ENCODE measurements at places on chromosomes 3 and 15.

DNA sequence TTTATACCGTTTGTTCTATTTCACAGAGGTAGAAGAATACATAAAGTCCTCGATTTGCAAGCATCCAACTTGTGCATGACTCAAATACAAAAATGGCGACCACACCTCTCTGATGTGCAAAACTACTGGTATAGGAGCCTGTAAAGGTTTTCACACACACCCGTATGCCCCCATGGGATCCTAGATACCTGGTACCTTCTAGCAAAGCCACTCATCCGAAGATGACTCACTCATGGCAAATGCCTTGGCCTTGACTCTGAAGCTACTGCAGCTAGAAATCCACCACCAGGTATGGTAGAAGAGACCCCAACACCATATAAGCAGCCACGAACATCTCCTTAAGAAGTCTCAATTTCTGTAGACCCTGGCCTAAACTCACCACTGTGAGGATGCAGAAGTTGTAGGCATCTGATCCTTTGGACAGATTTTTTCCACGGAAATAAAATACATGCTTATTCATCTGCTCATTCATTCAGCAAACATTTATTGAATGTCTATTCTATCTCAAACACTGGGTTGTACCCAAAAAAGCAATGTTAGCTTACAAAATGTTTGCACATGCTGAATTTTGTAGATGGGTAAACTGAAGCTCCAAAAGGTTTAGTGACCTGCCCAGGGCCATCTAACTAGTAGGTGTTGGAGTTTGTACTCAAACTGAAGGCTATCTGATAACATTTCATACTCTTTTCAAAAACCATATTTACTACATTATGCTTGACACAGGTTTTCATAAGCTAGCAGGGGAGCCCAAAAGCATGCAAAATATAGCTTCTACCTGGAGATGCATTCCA, 158.8 kb downstream of the RORA start:
- DNase-seq, result no peak

DNA sequence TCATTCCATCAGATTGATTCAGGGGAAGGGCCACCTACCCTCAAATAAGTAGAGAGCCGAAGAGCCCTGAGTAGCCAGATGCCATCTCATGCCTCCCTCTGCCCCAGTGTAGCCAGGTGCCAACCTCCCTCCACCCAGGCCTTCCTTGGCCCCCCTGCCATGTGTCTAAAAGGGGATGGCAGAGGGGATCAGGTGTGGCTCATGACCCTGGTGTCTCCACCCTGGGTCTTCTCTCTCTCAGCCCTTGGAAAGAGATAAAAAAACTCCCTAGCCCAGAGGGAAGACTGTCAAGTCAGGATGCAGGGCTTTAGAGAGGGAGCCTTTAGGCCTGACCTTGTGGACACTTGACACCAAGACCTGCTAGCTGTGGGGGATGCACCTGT, 5.2 kb downstream of the GRM2 start:
- no peak for DNase-seq

- no peak for DNase-seq
These were observed 370.1 kb upstream of the ONECUT1 start for GRCh38 chr15:53160092-53160704.

DNA sequence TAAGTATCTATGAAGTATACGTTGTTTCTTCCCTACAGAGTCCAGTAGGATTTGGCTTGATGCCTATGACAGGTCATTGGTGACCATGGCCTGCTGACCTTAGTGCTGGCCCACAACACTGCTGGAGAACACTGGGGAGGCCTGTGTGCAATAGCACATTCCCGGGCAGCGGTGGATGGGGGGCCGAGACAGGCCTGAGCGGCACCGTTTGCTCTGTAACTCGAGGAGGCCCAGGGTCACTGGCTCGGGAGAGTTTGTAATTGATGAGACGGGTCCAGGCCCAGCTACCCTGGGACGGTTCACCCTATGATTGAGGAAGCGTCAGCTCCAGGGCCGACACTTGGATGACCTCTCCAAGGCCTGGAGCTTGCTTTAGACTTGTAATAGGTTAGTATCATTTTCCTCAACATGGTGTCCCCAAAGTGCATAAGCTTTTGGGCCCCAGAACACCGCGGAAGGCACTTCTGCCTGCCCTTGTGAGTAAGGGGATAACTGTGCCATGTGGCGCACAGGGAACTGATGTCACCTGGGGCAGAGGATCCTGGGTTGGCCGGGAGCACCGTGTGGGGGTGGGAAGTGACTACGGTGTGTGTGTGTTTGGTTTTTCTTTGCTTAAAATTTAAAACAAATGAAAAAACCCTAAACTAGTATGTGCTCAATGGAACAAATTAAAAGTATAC, 12.0 kb downstream of the TRPM1 start:
- no peak for DNase-seq

DNA sequence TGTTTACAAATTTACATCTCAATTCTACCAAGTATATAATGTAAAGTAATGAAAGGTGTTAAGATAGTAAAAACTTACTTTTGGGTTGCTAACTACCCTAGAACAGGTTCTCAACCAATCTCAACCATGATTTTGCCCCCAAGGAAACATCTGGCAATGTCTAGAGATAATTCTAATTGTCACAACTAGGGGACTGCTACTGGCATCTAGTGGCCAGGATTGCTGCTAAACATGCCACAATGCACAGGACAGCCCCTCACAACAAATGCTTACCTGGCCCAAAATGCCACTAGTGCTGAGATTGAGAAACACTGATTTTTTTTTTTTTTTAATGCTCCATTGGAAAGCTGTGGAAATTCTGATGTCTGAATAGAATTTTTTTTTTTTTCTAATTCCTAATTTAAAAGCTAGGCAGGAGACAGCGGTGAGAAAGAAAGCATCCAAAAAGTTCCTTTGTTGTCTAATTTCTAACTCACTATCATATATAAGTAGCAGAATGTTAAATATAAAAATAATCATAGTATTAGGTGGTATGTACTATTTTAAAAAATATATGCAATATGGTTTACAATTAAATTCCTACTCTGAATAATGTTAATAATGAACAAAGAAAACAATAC, 81.5 kb downstream of the TJP1 start:
- DNase-seq, result no peak

GRCh38 chr3:45565342-45565741, 29.2 kb upstream of the LIMD1 start:
- no peak for DNase-seq

DNA sequence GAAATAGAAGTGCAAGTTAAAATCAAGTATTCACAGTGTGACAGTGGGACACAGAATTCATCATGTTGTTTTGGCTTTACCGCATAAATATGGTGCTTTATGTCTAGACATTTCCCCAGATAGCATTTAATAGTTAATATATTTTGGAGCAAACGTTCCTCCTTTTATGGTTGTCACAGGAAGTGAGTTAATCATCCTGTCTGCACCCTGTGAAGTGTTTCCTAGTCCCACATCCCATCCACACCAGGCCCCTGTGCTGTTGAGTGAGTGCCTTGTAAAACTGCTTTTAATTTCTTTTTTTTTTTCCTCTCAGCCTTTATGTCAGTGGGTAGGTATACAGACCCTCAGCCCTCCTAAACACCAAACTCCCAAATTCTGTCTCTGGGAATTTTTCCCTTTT, 393.7 kb downstream of the FEZF2 start:
- no peak for DNase-seq

GRCh38 chr3:150303768-150304167, 104.3 kb upstream of the TSC22D2 start:
- no peak for DNase-seq

GRCh38 chr3:150345021-150345538, 63.0 kb upstream of the TSC22D2 start:
- no peak for DNase-seq

DNA sequence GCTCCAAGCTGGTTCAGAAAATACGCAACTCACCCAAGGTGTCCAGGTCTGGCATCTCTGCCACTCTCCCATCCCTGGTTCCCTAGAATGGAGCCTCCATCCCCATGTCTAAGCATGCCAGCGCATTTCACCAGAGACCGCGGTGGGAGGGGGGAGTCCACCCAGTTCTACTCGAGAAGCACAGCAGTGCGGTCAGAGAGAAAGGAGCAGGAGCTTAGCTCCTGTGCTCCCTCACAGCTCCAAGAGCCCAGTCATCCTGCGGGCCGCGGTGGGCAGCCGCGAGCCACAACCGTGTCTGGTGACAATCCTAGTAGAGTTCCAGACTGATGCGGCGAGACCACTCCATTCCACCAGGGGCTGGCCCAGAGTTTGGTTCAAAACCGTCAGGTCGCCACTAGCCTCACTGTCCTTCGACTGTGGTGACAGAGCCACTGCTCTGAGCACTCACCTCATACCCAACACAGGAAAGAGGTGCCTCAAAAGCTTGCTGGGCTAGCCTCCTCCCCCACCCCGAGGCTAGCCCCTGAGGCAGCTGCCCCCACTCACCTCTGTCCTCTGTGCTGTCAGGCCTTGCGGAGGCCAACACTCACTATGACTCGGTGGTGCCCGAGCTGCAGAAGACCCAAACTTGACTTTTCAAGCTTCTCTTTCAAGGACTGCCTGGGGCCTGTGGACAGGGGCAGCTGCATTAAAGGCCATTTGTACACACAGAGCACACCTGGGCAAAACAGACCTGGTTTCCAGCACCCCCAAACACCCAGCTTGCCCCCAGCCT, 185.4 kb downstream of the XXYLT1 start:
- no peak for DNase-seq

DNA sequence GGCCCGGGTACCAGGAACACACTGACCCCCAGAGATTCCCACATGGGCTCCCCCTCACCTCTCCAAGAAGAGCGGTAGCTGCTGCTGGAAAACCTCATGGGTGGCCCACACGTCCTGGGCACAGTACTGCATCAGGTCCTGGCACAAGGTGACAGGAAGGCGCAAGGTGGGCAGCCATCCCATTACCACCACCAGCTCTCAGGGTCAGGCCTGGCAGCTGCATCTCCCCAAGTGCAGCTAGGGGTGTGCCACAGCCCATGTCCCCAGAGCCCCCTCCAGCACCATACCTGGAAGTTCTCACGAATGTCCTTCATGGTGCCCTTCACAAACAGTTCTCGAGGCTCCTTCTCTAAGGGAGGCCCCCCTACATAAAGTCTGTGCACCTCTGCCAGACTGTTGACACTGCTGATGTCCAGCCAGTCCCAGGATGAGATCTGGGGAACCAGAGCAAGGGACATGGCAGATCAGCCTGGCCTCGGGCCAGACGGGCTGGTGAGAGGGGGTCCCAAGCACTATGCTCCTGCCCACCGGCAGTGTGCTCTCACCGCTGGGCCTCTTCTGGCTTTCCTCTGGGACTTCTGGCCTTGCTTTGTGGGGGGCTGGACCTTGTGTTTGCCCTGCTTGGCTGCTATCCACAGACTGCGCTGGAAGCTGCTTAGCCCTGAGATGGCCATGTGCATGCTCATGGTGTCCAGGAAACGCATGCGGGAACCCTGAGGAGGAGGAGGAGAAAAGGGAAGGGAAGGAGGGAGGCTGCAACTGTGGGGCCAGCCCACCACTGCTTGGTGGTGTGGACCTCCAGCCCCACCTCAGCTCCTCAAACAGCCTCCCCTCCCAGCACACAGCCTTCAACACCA, 6.0 kb downstream of the POLG start:
- no peak for DNase-seq

DNA sequence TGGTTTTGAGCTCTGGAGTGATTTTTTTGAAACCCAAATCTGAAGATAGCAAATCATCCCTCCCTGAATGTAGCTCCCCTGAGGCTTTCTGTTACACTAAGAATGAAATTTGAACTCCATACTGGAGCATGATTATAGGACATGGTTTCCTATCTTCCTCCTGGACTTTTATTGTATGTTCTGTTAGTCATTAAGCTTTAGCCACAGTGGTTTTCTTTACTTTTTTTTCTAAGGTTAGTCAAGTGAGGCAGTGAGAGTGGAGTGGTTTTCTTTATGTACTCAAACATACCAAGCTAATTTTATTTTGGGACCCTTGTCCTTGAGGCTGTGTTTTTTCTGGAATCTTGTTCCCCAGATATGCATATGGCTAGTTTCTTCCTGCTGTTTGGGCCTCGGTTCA, 55.2 kb upstream of the FRMD4B start:
- DNase-seq, result no peak

Data from stimulated activated CD8-positive, alpha-beta memory T cell treated with anti-CD3 and anti-CD28 coated beads, Interleukin-7, amount 100 ng/mL, for 24 hours (primary cell).